Stimulated activated CD4-positive, alpha-beta T cell treated with anti-CD3 and anti-CD28 coated beads, Interleukin-2, amount 100 ng/mL, for 4 hours (primary cell): ENCODE measurements at places on chromosomes 7 and 10.

DNA sequence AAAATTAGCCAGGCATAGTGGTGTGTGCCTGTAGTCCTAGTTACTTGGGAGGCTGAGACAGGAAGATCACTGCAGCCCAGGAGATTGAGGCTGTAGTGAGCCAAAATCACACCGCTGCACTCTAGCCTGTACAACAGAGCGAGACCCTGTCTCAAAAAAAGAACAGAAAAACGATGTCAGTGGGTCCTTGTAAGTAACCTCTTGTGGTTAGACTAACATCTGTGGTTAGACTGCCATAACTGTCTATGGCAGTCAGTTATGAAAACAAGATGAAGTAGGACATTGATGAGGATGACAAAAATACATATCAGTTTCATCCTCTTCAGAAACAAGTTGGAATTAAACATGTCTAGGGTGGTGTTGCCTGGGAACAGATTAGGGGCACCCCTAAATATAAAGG is 53.3 kb downstream of the AKAP9 start:
- no peak for DNase-seq

DNA sequence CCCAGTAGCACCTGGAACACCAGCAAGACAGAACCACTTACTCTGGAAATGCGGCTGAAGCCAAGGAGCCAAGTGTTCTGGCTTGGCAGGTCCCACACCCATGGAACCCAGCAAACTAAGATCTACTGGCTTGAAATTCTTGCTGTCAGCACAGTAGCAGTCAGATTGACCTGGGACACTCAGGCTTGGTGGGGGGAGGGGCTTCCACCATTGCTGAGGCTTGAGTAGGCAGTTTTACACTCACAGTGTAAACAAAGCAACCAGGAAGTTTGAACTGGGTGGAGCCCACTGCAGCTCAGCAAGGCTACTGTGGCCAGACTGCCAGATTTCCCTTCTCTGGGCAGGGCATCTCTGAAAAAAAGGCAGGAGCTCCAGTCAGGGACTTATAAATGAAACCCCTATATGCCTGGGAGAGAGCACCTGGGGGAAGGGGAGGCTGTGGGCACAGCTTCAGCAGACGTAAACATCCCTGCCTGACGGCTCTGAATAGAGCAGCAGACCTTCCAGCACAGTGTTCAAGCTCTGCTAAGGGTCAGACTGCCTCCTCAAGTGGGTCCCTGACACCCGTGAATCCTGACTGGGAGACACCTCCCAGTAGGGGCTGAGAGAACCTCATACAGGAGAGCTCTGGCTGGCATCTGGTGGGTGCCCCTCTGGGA is 121.2 kb downstream of the MTERF1 start:
- DNase-seq: no peak

DNA sequence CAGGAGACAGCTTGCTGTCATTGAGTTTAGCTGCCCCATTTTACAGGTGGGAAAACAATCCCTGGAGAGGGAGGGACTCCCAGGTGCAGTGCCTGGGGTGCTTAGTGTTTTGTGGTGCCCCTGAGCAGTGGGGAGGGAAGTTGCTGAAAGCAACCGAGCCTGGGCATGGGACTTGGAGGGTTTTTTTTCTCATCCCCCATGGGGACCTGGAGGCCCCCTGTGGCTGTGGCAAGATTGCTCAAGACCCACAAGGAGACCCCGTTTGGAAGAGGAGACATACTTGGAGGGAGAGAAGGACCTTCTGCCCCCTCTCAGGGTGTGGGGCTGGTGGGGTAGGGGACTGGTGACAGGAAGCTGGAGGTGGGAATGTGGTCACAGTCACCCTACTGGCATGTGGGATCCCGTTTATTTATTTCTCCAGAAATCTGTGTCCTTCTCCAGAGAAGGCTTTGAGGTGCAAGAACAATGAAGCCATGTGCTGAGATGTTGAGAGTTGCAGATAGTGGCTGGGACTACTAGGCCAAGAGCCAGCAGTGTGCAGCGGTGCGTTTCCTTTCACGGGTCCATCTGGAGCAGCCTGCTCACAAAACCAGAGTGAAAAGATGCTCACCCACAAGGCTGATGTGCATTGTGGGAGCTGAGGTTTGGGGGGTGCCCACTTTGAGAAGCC is 21.5 kb downstream of the ZMIZ1 start:
- no peak for DNase-seq

DNA sequence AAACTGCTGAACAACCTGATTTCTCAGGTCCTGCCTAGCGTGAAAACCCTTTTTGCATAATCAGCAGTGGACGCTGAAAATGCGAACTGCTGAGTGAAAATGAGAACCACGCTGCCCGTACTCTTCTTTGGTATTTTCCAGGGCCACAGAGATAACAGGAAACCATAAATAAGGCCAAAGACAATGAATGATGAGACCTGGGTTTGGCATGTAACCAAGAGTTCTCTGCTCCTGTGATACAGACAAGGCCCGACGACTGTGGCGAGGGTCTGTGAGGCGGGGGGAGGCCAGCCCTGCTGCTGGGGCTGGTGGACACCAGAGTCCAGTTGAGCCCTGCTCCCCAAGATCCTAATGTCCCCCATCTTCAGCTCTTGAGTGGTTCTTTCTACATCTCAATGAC is 236.0 kb downstream of the WDR11 start:
- DNase-seq: no peak

GRCh38 chr7:94253686-94254085 is 141.0 kb upstream of the COL1A2 start:
- no peak for DNase-seq
